ENCODE measurements at places on chromosomes 2 and 18.

DNA sequence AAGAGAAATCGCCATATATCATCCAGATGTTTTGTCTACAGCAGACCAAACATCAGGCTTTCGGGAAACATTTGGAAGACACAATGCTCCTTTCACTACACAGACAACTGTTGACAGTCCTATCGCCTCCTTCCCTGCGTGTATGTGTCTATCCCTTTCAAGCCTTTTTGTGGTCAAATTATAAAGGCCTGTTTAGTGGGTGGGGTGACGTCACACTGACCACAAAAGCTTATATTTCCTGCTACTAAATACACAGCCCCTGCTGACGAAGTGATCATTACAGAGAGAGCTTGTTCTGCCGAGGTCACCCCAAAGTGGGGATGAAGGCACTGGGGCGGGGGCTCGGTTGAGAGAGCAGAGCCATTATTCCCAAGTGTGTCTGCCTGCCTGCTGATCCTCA lies 302.7 kb upstream of the TNP1 start:
- peak; percentile 52 for DNase-seq

DNA sequence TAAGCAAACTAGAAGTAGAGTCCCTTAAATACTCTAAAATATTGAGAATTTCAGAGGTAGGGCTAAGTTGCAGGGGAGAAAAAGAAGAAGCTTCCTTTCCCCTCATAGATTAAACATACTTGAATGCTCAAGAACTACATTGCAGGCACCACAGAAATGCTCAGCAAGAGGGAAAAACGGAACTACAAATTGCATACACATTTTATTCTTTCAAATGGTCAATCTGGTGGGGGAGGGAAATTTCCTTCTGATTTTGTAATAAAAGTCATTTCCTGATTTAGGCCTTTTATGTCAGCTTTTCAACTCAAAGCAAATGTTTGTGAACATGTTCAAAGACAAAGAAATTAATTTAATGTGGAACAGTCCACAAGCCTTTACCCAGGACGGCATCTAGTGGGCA lies 33.0 kb downstream of the FARSB start:
- DNase-seq: no peak

- DNase-seq: no peak
These were observed 28.6 kb downstream of the NBEAL1 start for GRCh38 chr2:203043226-203043625.

DNA sequence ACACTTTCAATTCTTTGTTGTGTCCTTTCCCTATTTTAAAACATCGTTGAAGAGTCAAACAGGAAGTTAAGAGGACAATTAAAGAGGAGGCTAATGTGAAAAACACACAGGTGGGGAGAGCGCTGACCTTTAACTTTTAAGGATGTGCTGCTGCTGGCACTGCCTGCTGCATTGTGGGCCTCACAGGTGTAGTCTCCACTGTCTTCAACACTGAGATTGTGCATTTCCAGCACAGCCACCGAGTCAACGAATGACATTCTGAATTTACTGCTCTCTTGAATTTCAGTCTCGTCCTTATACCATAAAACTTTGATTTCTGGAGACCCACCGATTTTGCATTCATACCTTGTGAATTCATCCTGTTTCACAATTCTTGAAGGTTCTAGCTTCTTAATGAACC lies 91.9 kb downstream of the TTN start:
- DNase-seq: no peak

- DNase-seq: no peak
These were observed 312.0 kb downstream of the GPD2 start for GRCh38 chr2:156748221-156748620.

DNA sequence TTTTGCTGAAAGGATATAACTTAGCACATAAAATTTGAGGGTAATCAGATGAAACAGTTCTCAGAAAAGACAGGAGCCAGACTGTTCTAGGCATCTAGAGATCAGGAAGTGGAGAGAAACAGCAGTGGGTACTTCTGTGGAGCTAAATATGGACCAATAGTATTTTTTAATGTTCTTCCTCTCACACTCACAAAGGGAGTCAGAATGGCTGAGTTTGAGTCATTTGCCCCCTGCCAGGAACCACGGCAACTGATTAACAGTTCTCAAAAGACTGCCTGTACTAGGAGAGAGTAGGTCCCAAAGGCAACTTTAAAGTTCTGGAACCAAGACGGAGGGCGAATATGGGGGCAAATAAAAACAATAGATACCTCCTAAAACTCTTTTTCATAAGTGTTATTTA lies 107.5 kb downstream of the GULP1 start:
- DNase-seq: no peak

- DNase-seq: no peak
These were observed 90.9 kb downstream of the CAPN13 start for GRCh38 chr2:30716123-30716900.

GRCh38 chr2:216572582-216573578 lies 60.3 kb upstream of the IGFBP2 start:
- no peak for DNase-seq

DNA sequence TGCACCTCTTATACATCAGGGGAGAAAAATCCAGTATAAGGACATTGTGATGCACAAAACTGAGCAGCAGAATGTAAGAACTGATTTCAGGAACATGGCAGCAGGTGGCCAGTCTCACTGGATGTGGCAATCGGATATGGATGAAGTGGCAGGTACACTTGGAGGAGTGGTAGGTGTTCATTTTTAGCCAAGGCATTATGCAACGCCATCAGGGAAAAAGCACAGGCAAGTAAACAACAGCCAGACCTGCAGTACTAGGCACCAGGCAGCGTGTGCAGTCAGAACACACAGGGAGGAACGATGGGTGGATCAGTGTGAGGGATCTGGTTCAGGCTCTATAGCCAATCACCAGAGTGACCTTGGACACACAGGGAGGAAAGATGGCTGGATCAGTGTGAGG lies 77.4 kb upstream of the GCFC2 start:
- no peak for DNase-seq

GRCh38 chr2:219675221-219675620 lies 47.8 kb downstream of the SLC4A3 start:
- DNase-seq: no peak

DNA sequence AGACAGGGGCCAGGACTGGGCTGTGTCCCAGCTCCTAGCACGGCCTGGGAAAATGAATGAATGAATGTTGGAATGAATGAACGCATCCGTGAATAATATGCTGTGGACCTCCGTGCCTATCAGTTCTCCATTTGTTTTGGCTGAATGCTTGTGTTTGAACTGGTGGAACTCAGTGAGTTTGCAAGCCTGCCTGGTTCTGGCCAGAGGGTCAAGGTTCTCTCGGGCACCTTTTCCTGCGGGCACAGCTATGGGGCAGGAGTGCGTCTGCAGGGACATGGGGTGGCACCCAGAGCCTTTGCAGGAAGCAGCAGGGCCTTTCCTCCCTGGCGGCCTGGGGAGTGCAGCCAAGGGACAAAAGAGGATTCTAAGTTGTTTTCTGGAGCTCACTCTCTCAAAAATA lies 17.6 kb upstream of the PDIA6 start:
- DNase-seq: no peak

DNA sequence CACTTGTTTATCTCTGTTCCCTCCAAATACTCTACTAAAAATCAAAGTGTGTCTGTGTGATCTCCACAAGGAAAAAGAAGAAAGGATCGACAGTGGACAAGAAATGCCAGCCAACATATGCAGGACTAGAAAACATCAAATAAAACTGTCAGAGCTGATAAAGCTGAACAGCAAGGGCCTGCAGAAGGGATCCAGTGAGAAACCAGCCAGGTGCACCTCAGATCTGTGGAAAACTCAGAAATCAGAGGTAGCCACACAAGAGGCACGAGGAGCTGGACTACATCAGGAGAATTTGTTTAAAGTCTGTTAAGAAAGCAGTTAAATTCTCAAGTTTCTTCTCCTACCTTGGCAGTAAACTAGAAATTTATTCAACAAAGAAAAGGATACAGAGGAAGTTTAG lies 135.2 kb downstream of the SUCLG1 start:
- no peak for DNase-seq

All from GM06990 (cell line).